ENCODE measurements at places on chromosomes 2 and 18.

GRCh38 chr2:217827430-217828201, 175.2 kb downstream of the TNS1 start:
- no peak for DNase-seq

- DNase-seq = no peak
These were observed 181.8 kb downstream of the AGPS start for GRCh38 chr2:177574356-177574755.

DNA sequence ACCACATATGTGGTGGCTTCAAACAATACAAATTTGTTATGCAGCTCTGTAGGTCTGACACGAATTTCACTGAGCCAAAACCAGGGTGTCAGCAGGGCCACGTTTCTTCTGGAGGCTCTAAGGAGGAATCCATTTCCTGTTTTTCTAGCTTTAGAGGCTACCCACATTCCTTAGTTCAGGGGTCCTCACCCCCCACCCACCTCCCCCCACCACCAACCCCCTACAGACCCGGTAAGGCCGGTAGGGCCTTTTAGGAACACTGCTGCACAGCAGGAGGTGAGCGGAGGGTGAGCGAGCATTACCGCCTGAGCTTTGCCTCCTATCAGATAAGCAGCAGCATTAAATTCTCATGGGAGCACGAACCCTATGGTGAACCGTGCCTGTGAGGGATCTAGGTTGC, 10.6 kb upstream of the SLC39A10 start:
- DNase-seq = no peak

DNA sequence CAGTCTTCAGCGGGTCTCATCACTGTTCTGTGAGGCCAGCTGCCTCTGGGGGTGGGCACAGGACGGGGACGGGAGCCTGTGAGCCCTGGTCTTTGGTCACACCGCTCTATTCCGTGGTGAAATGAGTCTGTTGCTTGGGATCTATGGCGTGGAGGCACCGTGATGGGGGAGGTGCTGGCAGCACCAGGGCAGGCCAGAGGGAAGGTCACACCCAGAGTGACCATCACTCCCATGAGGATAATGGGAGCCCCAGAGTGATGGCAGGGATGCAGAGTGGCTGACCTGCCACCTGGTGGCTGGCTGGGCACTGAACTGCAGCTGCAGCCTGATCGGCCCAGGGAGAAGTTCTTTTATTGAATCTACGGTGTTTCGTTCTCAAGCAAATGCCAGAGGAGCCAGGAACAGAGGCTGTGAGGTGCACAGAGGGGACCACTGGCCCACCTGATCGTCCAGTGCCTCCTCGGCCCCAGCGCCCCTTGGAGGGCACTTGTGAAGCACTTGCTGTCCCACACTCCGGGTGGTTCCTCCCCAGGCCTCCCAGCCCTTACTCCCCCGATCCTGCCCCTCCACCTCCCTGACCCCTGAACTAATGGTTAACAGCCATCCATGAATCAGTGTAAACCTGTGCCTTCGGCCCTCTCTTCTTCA, 17.9 kb downstream of the KCNIP3 start:
- no peak for DNase-seq

- no peak for DNase-seq
These were observed 160.2 kb downstream of the PMAIP1 start for GRCh38 chr18:60060026-60060425.

DNA sequence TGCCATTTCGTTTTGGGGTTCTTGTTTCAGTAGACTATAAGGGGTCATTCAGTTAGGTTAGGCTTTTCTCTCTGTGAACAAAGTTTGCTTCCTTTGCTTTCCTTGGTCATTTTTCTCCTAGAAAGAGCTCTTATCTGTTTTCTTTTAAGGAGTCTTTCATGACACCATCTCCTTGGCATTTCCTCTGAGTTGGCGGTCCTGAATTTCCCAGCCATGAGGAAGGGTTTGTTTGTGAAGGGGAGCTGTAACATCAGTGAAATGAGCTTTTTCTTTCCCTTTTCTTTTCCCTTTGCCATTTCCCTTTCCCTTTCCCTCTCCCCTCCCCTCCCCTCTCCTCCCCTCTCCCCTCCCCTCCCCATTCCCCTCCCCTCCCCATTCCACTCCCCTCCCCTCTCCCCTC, 61.7 kb downstream of the MAP4K4 start:
- no peak for DNase-seq

DNA sequence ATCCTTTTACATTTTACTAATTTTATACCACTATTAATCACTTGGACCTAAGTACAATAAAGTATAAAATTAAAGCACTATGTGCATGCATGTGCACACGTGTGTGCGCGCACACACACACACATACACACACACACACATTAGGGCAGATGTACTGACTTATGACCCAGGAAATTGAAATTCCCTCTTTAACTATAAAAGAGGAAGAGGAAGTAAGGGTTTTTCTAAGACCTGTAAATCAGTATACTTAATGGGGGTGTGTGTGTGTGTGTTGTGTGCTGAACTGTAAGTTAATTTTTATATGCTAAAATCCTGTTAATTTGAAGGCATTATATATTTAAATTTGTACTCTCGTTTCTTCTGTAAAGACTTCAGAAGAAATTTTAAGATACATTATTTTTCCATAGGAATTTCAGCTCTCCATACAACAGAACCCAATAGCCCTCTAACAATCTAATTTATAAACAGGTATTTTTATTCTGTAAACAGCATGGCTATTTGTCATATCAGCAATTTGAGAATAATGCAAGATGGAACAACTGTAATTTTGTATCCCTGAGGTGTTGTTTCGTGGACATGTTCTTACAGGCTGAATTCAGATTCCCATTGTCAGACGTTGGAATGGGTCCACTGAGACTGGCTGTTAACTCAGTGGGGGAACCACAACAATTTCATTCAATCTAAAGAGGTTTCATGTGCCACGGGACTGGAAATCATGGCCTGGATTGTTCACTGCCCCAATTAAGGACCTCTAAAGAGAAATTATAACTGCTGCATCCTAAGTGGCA, 90.9 kb downstream of the PLA2R1 start:
- no peak for DNase-seq

DNA sequence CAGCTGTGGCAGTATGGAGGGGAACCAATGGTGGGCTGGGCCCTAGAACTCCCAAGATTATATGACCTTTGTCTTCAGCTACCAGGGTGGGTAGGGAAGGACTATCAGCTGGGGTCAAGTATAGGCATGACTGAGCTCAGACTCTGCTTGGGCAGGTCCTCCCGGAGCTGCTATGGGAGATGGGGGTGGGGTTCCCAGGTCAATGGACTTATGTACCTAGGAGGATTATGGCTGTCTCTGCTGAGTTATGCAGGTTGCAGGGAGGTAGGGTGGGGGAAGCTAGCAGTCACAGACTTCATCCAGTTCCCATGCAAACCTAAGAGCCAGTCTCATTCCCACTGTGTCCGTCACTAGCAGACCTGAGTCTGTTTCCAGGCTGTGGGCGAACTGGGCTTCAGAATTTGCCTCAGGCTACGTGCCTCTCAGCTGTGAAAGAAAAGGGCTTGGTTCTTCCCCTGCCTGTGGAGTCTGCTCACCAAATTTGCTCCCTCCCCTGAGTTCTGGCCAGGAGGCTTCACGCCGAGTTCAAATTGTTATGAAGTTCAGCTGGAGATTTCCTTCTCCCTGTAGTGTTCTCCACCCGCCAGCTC, 985.8 kb upstream of the NRXN1 start:
- DNase-seq = no peak

DNA sequence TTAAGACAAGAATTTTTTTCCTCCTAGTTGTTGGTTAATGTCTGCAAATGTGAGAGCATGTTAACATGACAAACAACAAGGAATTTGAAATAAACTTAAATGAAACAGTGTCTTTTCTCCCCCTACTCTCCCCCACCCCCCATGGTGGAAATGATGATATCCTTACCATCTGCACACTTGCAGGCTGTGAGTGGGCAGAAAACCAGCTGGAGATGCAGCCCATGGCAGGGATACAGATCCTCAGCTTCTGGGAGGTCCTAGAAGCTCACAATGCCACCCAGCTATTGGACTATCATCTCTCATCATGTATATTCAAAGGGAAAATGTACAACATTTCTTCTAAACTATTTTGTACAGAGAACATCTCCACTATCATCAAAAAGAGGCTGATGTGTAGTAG, 196.8 kb downstream of the SLC8A1 start:
- DNase-seq = no peak

DNA sequence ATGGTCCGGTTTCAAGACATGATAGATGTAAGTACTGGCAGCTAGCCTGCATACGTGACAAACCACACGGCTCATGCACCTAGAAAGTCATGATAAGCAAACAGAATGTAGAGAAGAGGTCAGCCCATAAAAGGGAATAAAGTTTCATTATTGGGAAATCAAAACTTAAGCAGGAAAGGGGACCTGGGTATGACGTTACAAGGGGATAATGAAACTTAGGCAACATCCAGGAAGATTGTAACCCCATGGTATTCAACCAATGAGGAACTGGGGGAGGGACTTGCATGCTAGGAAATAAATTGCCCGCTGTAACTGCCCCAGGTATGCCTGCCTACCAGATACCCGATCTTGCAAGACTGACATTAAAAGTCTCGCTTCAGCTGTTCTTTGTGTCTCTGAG, 1679.0 kb downstream of the SUCLG1 start:
- no peak for DNase-seq

DNA sequence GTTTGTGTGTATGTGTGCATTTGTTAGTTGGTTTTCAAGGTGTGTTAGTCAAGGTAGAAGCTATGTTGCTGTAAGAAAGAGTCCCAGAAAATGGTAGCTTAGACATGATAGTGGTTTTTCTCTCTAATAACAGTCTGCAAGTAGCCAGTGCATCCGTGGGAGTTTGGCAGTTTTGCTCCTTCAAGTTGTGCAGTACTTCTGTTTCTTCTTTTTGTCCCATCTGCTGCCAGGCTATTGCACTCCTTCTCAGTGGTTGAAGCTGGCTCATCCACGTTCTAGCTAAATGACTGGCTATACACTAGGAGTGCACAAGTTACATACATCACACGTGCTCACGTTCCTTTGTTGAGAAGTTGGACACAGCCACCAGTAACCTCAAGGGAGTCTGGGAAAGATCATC, 134.7 kb downstream of the ASXL3 start:
- DNase-seq = no peak

DNA sequence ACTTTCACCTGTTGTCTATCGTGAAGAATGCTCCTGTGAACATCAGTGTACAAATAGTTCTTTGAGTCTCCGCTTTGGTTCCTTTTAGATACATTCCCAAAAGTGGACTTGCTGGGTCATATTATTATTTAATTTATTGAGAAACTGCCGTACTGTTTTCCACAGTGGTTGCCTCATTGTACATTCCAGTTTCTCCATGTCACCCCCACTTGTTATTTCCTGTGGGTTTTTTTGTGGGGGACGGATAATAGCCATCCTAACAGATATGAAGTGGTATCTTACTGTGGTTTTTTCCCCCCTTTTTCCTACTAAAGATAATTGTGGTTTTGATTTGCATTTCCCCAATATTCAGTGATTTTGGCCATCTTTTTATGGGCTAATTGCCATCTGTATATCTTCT, 53.8 kb downstream of the SMCHD1 start:
- no peak for DNase-seq

DNA sequence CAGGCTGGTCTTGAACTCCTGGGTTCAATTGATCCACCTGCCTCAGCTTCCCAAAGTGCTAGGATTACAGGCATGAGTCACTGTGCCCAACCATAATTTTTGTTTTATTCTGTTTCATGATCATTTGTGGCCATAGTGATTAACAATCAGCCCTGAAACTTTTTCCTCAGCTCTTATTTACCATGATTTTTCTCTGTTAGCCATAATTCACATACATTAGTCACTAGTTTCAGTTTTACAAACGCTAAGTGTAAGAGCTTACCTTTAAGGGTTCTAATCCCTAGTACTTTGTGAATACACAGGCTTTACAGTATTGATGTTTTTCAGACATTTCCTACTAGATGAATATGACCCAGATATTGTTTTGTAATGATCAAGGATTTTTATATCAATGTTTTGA, 216.1 kb downstream of the DPP4 start:
- no peak for DNase-seq

DNA sequence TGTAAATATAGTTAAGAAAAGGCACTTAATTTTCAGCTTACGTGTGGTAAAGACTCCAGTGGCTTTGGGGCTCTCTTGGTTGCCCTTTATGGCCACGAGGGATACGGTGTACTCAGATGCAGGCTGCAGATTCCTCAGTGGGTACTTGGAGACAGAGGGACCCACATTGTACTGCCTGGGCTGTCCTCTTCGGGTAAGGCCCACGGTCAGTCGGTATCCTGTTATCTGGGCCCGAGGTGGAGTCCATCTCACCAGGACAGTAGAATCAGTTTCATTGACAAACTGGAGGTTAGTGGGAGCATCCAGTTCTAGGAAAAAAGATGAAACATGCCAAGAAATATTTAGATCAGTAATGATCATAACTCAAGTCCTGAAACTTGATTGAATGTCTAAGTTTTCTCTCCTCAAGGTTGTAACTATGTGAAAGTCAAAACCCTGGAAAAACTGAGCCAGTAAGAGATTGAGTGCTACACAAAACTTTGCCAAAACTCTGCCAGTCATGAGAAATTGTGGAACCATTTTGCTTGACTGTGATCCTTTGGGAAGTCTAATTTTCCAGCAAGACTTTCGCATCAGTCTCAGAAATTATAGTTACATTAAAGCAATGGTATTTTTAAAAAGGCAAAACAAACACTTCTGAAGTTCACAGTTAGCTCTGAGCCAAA, 31.4 kb downstream of the FN1 start:
- no peak for DNase-seq

DNA sequence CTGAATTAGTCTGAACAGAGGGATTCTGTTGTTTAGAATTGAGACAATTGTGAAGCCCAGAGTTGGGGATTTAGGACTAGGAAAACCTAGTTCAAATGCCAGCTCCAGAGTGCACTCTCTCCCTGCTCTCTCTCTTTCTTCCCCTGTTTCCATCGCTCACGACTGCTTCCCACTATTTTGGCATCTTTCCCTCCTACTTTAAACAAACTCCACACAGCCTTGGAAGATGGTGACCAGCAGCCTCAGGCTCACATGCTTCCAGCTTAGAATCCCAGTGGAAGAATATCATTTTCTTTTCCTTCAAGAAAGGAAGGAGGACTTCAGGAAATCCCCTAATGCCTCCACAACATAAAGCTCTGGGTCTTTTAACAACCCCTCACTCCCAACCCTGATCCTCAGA, 6.1 kb upstream of the DNMT3A start:
- no peak for DNase-seq

GRCh38 chr2:110854355-110855081, 122.1 kb downstream of the ACOXL start:
- DNase-seq = no peak

- DNase-seq = no peak
These were observed 42.4 kb downstream of the RBBP8 start for GRCh38 chr18:22975508-22975907.

GRCh38 chr2:1969701-1970015, 225.3 kb upstream of the PXDN start:
- no peak for DNase-seq

- no peak for DNase-seq
These were observed 85.1 kb downstream of the ACSL3 start for GRCh38 chr2:222945887-222946286.

Data from stimulated activated CD4-positive, alpha-beta T cell treated with anti-CD3 and anti-CD28 coated beads, TNF-alpha, amount 100 ng/mL, for 24 hours (primary cell).